DMS153 (cell line): ENCODE measurements at places on chromosomes 12 and 14.

GRCh38 chr12:66500841-66501240 is 178.0 kb downstream of the GRIP1 start:
- DNase-seq, result no peak

DNA sequence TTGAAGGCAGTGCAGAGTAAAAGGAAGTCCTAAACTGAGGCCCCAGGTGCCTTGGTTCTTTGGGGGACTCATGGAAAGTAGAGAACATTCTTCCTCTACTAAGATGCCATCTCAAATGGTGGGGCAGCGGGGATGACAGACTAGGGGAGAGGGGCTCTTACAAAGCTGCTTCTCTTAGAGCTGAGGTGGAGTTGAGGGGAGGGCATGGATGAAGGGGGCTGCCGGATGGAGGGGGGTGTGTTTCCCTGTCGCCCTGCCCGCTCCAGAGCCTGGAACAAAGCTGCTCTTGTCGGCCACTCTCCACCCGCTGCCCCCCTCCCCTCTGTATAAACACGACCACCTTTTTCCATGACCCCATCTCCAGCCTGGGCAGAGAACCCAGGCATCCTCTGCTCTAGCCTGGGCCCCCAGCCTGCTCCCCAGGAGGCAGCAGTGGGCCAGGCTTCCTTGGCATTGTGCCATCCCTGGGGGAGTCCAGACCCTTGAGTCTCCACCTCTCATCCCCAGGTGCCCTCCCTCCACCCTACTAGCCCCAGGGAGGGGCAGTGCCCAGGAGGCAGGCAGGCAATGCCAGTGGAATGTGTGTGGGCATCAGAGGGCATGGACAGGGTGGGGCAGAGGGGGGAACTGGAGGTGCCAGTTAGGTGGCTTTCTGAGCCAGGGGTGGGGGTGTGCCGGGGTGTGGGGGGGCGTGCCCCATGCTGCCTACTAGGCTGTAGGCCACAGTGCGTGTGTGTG is 1.7 kb downstream of the RARG start:
- DNase-seq, result no peak

DNA sequence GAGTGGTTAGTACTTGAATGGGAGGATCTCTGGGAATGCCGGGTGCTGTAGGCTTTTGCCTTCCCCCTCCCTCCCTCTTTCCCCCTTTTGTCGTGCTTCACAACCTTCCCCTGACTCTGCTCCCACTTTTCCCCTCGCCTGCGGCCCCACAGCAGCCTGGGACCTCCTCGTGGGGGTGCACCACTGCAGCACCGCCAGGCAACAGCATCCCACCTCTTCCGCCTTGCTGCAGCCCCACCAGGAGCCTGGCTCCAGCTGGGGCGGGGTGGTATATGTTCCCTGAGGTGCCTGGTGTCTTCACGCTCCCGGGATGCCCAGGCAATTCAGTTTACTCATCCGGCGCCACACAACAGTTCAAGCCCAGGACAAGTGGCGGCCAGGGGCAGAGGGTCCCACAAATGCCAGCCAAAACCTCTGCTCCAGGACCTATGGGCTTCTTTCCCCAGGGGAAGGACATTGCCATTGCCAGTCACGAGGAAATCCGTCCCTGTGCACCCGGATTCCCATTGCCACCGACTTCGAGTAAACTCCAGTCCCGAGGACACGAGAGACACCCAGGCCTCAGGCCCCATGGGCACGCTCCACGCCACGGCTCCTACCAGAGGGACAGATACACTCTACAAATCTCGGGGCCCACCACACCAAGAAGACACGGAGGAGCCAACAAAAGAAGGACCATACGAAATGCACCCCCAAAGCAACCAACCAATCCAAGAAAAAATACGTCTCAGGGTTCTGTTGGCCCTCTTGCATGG is 181.7 kb downstream of the ALG10 start:
- no peak for DNase-seq

DNA sequence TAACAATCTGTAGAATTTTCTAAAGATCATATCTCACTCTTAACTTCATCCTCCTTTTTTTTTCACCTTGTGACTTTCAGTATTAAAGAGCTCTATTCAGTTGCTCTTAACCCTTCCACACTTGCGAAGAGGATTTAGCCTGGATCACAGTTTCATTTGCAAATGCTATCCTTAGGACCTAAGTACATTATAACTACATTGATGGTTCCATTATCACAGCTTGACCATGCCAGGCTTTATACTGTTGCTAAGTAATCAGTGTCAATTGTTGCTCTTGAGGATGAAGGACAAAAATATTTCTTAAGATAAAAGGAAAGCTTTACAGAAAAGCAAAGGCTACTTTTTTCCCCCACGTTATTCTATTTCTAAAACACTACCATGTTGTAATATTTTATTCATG is 122.2 kb downstream of the PDZRN4 start:
- no peak for DNase-seq

- no peak for DNase-seq
These were observed 34.5 kb upstream of the RIC8B start for GRCh38 chr12:106739815-106740530.

DNA sequence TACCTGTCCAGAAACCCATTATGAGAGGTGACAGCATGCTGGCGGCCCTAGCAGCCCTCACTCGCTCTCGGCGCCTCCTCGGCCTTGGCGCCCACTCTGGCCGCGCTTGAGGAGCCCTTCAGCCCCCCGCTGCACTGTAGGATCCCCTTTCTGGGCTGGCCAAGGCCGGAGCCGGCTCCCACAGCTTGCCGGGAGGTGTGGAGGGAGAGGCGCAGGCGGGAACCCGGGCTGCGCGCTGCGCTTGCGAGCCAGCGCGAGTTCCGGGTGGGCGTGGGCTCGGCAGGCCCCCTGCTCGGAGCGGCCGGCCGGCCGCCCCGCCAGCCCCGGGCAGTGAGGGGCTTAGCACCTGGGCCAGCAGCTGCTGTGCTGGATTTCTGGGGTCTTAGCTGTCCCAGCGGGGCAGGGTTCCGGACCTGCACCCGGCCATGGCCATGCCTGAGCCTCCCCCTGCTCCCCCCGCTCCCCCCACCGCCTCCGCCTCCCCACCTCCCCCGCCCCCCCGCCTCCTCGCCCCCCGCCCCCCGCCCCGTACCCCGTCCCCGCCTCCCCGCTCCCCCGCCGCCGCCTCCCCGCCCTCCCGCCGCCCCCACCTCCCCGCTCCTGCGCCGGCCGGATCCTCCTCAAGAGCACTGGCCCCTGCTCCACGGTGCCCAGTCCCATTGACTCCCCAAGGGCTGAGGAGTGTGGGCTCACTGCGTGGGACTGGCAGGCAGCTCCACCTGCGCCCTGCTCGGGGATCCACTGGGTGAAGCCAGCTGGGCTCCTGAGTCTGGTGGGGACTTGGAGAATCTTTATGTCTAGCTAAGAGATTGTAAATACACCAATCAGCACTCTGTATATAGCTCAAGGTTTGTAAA is 163.1 kb downstream of the KLHL28 start:
- DNase-seq, result no peak

DNA sequence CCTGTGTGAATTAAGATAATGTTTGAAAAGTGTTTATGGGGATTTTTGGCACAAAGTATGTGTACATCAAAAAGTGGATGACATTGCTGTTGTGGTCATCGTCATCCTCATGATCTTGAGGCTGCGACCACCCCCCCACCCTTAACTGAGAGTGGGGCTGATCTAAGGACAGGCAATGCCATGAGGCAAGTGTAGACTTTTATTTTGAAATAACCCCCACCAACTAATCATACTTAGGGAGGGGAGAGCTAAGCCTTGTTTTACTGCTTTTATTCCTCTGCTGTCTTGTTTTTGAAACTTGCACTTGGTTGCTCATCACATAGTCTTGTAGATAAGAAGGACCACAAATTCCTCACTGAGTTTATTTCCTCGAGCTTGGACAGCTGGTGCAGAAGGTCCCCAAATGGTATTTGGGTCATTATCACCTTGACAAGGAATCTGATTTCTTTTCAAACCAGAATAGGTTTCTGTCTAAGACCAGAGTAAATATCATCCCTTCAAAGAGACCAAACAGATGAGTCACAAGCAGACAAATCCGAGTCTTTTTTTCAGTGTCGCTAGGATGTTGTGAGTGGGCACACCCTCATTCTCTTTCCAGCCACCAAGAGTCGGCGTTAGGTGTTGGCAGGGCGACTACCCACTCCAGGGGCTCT is 23.9 kb upstream of the SMOC1 start:
- DNase-seq, result no peak

GRCh38 chr14:91005716-91006115 is 54.7 kb downstream of the RPS6KA5 start:
- no peak for DNase-seq

GRCh38 chr12:31431721-31432240 is 105.8 kb upstream of the SINHCAF start:
- DNase-seq, result no peak
